ENCODE measurements at places on chromosomes 2 and 18.

- no peak for DNase-seq
Observed at GRCh38 chr2:13005761-13006335, 289.1 kb downstream of the TRIB2 start.

- peak; percentile 4 for DNase-seq
Observed at GRCh38 chr2:20650393-20650876, 463 bp downstream of the HS1BP3 start.

DNA sequence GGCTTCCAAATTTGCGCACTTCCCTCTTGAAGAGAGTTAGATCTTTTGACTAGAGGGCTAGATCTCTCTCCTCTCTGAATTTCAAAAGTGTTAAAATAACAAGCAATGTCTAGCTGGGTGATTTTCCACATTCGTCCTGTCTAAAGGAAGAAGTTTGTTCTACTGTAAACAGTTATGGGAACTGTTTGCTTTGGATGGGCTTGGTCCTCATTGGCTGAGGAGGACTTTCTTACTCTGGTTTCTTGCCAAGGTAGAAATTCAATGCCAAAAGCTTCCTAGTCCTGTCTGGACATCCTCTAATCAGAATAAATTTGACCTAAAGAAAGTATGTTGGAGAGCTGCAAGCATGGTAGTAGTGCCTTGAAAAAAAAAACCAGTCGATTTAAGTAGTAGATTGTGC, 47.4 kb upstream of the RAPH1 start:
- DNase-seq = no peak

- DNase-seq = peak; percentile 70
Observed at GRCh38 chr2:136131961-136132824, 14.2 kb upstream of the CXCR4 start.

GRCh38 chr2:119523383-119523951, 816 bp downstream of the SCTR start:
- DNase-seq = no peak

DNA sequence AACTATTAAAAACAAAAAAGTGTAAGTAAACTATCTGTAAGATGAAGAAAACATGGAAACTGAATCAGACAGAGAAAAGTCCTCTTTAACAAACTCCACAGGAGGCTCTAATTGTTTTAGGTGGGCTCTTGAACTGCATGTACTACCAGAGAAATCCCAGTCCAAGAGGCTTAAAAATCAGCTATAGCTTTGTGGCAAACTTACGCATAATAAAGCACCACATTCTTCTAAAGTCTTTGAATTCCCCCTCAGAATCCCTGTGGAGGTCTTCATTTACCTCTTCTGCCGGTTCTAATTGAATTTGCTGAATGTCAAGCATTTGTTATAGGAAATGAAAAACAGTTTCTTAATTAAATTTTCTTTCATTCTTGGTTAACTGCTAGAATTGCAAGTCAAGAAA, 40.8 kb downstream of the CHN1 start:
- no peak for DNase-seq

- DNase-seq = no peak
Observed at GRCh38 chr2:59413751-59414570, 1139.5 kb downstream of the BCL11A start.

Measured in stimulated activated naive CD4-positive, alpha-beta T cell treated with Interleukin-2 at 50 U/mL for 16 hours (primary cell).